K562 (cell line): ENCODE measurements at places on chromosomes 11 and 22.
A peak's percentile ranks its signal among the peaks of the same experiment; 100 is the strongest.

GRCh38 chr11:16896729-16897469 is 117.3 kb downstream of the PLEKHA7 start:
- DNase-seq, result no peak

DNA sequence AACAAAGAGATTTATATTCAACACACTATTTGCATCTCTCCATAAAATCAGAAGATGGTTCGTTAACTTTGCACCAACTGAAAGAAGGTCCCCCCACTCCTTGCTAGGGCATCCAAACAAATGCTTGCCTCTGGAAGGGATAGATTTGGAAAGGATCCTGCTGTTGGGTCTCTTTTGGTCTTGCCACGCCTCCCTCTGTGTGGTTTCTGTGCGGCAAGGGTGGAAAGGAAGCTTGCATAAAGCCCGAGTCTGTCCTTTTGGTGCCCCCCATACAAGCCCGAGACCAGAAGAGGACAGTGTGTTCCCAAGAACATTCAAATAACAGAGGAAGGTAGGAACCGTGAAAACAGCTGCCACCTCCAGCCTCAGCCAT is 15.1 kb downstream of the SCGB1A1 start:
- DNase-seq, result no peak

GRCh38 chr11:57192316-57192715 is 10.6 kb downstream of the LRRC55 start:
- DNase-seq, result no peak

- peak; percentile 75 for DNase-seq
Observed at GRCh38 chr11:36744375-36745168, 146.5 kb upstream of the RAG2 start.

- DNase-seq, result no peak
Observed at GRCh38 chr22:45564349-45565030, 61.8 kb downstream of the FBLN1 start.

DNA sequence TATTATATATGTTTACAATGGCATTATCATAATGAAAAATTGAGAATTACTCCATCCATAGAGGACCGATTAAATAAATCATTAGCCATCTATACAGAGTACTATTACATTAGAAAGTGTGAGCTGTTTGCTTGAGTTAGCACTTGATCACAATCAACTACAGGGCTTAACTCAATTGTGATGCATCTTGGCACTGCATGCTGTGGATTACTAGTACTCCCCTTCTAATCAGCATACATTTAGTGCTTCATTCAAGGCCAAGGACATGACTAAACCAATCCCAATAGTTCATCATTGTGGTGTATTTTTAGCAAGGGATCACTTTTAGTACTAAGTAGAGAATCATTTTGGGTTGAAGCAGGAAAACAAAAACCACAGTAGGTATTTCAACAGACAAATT is 23.5 kb upstream of the ARHGAP42 start:
- DNase-seq, result no peak

- DNase-seq, result no peak
Observed at GRCh38 chr11:126145954-126146353, 65.5 kb downstream of the RPUSD4 start.
